ENCODE measurements at places on chromosomes 4 and X. TPM values are rescaled to one million over a fixed set of nuclear protein-coding genes. Genes with fewer than 3 reads are reported as not detected.

The EOLA2 gene
- total RNA-seq, result 34.7 TPM

The SSX4 gene
- total RNA-seq, result not detected

The TCEAL7 gene
- total RNA-seq, result 2.9 TPM

DNA sequence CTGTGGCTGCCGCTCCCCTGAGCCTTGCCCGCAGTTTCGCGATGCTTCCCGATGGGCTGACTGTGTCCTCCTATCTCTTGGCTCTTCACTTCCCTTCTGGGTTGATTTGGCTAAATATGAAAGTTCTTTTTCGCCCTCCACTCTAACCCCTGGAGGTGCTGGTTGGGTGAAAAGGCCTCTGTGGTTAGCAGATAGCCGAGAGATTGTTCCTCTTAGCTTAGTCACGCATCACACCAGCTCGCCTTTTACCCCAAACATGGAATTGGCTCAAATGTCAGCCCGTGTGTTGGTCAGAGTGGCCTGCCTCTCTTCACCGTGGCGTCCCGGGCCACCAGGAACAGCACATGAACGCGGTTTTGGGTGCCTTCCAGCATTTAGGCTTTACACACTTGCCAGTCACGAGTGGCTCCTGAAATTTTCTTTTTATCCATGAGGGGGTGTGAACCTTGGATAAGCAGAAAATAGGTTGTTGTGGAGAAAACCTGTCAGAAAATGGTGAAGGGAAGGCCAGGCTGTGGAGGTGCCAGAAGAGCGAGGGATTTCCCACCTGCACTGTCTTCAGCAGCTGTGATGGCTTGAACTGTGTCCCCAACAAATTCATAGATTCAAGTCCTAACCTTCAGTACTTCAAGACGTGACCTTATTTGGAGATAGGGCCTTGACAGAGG is 8.9 kb downstream of the CLCN4 start:
- DNase-seq, result no peak

GRCh38 chrX:7164174-7164573 is 16.2 kb upstream of the PUDP start:
- DNase-seq, result no peak

Measured in breast epithelium (tissue), 4 donors.